ENCODE measurements at places on chromosomes 1 and 21.

GRCh38 chr21:38797470-38797869 lies 8.3 kb upstream of the ETS2 start:
- no peak for DNase-seq

- no peak for DNase-seq
These were observed 876.5 kb upstream of the B3GALT2 start for GRCh38 chr1:194062962-194063361.

- DNase-seq = no peak
These were observed 119.5 kb downstream of the CASZ1 start for GRCh38 chr1:10676963-10677362.

DNA sequence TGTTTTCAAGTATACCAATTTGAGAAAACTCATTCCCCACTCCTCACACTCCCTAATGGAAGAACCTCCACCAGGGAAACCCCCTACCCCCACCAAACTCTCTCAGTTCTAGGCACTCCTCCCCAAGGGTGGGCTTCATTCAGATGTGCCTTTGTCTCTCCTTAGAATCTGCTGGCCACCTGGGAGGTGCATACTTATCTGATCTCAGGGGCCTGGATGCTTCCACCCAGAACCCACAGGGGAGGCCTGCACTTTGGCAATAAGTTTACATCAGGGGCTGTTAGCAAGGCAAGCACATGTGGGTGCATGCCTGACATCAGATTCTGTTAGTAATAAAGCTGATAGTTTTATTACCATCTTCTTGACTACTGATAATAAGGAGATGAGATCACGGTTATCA lies 32.5 kb upstream of the SLAMF9 start:
- no peak for DNase-seq

DNA sequence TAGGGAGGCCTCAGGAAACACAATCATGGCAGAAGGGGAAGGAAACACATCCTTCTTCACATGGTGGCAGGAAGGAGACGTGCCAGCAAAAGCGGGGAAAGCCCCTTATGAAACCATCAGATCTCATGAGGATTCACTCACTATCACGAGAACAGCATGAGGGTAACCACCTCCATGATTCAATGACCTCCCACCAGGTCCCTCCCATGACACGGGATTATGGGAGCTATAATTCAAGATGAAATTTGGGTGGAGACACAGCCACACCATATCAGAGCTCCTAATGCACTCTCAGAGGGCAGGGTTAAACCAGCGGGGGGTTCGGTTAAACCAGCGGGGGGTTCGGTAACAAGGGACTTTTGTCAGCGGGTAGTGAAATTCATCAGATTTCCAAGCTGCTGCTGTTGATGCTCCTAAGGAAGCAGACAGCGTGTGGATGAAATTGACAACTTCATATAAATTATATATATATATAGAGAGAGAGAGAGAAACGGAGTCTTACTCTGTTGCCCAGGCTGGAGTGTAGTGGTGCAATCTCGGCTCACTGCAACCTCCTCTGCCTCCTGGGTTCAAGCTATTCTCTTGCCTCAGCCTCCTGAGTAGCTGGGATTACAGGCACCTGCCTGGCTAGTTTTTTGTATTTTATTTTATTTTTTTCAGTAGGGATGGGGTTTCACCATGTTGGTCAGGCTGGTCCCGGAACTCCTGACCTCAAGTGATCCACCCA lies 4.2 kb downstream of the CSTB start:
- DNase-seq = no peak

- peak; percentile 78 for DNase-seq
These were observed 26.9 kb upstream of the EYA3 start for GRCh38 chr1:28115267-28115666.

DNA sequence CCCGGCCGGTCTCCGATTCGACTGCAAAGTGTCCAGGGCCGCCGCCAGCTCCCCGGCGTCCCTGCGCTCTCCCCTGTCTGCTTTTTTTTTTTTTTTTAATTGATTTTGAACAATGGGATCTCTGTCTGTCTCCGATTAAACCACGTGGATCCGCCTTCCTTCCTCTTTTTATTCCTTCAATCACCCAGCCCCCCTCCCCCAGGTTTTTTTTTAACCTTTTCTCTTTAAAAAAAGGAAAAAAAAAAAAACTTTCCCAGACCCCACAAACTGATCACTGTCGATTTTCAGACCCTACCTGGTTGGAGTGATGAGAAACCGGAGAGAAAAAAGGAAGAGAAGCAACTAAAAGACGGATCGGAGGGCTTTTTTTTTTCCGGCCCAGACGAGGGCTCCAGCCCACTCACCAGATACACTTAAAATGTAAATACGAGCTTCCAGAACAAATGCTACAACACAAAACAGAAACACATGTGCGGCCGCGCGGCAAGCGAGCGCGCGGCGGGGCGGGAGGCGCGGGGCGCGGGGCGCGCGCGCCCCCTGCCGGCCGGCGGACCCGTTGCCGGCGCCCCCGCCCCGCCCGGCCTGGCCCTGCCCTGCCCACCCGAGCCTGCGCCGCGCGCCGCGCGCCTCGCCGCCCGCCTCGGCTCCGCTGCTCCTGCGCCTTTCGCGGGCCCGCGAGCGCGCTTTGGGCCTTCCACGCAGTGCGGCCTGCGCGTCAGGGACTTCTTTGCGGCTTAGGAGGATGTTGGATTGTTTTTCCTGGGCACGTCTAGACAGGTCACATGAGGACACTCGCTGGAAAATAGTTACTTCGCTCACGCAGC lies at the start of gene RCC2:
Gene RCC2 (minus strand): TSS at position 428 of the 824 bp plus-strand sequence. CDS start 1,163 bp downstream, outside the sequence.
- peak; percentile 83 for DNase-seq

DNA sequence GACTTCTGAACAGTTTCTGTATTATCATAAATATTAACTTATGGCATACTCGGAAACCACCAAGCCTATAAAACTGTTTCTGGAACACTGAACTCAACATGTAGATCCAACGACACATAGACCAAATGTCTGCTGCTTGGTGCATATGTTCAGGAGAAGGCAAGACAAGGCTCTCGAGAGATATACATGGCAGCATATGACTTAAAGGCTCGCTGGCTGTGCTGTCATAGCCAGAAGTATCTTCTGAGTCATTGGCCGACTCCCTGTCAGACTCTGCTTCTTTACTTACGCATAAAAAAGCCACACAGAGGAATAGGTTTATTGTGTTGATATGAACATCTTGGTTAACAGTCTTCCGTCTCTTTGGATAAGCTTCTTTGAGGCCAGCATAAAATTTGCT lies 60.6 kb downstream of the LYST start:
- DNase-seq = no peak

- no peak for DNase-seq
These were observed 1.2 kb downstream of the XKR8 start for GRCh38 chr1:27960762-27961645.

DNA sequence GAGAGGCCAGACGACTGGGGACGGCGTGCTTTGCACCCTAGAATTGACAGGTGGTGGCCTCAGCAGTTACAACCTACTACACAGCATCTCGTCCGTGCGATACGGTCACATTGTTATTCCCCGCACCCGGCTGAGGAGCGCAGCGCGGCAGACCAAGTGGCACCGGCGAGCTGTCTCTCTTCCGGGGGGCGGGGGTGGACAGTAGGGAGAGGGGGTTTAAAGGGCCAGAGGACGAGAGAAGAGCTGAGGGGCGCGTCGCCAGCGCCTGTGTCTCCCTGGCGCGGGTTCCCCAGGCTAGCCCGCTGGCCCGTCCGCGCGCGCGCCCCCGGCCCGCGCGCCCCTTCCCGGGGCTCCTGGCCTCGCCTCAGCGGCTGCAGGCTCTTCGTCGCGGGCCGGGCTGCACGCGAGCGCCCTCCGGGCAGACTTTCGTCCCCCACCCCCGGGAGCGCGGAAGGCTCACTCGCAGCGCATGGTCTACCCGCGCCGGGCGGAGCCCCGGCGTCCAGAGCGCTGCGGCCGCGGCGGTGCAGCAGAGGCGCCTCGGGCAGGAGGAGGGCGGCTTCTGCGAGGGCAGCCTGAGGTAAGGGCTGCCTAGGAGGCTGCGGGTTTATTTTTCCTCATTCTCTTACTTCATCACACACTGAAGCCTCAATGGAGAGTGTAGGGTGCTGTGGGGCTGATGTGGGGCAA lies at the start of gene PDE4B:
Gene PDE4B (plus strand): TSS at position 227 of the 690 bp plus-strand sequence.
- no peak for DNase-seq

DNA sequence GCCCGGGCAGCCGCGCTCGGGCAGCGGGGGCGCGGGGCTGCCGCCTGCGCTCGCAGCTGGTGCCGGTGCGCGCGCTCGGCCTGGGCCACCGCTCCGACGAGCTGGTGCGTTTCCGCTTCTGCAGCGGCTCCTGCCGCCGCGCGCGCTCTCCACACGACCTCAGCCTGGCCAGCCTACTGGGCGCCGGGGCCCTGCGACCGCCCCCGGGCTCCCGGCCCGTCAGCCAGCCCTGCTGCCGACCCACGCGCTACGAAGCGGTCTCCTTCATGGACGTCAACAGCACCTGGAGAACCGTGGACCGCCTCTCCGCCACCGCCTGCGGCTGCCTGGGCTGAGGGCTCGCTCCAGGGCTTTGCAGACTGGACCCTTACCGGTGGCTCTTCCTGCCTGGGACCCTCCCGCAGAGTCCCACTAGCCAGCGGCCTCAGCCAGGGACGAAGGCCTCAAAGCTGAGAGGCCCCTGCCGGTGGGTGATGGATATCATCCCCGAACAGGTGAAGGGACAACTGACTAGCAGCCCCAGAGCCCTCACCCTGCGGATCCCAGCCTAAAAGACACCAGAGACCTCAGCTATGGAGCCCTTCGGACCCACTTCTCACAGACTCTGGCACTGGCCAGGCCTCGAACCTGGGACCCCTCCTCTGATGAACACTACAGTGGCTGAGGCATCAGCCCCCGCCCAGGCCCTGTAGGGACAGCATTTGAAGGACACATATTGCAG lies 3.0 kb downstream of the ARTN start:
- DNase-seq = no peak

DNA sequence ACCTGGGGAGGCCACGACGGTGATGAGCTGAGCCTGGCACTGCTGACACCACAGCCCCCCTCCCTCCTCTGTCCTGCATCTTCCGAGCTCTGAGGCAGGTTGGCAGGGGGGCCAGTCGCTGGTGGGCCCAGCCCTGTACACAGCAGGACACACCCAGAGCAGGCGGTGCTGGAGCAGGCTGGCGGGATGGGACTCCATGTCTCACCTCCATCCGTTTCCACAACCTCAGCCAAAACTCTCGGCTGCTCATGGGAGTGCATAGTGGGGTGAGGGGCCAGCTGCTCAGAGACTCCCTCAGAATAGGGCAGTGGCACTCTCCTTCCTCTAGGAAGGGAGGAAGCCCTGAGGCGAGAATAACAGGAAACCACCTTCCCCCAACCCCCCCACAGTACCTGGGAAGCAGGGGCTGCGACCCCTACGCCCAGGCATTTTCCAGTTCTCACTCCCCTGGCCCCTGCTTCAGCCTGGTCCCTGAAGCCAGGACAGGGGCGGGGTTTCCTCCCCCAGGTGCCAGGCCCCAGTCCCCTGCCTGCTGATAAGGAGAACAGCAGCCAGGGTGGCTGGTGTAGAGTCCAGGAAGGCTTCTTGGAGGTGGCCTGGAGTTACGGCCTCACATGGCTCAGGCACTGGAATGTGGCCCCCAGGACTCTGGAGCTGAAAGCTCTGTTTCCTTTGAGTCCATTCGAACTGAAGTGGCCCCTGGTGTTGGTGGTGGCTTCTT lies 3.2 kb upstream of the IBA57 start:
- DNase-seq = no peak

DNA sequence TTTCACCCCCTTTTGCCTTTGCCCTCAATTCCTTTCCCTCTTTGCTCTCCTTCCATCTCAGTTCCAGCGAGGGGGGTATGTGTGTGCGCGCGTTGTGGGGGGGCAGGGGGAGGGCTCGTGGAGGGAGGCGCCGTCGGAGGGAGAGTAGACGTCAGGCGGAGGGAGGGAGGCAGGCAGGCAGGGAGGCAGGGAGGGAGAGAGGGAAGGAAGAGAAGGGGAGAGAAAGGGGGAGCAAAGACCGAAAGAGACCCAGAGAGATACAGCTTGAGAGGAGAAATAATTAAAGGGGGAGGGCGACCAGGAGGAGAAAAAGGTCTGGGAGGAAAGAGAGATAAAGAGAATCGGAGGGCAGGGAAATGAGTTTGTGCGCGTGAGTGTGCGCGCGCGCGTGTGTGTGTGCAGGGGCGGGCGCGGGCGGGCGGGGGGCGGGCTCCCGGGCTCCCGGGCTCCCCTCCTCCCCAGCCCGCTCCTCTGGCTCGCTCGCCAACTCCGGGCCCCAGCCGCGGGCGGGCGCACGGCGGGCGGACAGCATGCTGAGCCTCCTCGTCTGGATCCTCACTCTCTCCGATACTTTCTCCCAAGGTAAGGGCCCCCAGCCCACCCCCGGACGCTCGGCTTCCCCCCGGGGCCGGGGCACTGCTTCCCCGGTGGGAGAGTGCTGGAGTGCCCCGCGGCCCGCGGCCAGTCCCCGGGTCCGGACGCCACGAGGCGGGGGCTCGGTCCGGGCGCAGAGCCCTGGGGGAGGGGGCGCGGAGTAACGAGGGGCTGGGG lies at the start of gene KIRREL1:
Gene KIRREL1 (plus strand): TSS at position 499 of the 771 bp plus-strand sequence. CDS start 32 bp downstream, at position 531.
- no peak for DNase-seq

GRCh38 chr1:50080904-50081586 lies 27.7 kb upstream of the ELAVL4 start:
- no peak for DNase-seq

GRCh38 chr1:39955547-39956539 lies 898 bp downstream of the MFSD2A start:
- peak; percentile 77 for DNase-seq

- DNase-seq = no peak
These were observed 33.3 kb downstream of the COQ8A start for GRCh38 chr1:226973371-226973897.

DNA sequence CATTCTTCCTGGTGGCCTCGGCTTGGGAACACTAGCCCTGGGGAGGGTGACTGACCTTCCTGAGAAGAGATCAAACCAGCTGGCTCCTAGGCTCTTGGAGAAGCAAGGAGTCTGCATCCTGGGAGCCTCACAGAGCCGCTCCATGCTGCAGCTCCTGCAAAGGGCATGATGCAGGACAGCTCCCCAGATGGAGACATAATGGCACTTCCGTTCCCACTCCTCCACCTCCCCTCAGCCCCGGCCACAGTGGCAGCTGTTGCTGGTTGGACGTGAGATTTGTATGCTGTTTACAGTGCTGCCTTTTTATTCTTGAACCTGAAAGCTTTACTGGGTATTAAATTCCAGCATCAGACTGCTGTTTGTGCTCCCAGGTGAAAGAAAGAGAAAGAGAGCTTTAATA lies 83.7 kb upstream of the CTTNBP2NL start:
- DNase-seq = no peak

- no peak for DNase-seq
These were observed 285.1 kb downstream of the RYR2 start for GRCh38 chr1:237327061-237327460.

- DNase-seq = no peak
These were observed 18.9 kb downstream of the PLCH2 start for GRCh38 chr1:2495026-2495425.

DNA sequence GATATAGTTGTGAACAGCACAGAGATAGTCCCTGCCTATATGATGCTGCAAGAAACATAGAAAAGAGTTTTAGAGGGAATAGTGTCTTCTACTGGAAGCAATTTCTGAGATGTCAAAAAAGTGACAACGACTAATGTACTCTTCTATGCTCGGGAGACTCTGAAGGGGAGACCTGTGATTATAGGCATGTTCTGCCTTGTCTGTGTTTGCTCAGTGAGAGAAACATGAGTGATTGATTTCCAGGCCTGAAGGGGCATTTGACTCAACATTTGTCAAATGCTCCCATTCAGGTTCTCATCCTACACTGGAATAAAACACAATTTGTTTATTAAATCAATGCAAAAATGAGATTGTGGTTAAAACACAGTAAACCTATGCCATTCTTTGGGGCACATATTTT lies 131.8 kb downstream of the CTH start:
- no peak for DNase-seq

- DNase-seq = no peak
These were observed 170.5 kb downstream of the TOMM20 start for GRCh38 chr1:234958066-234958705.

GRCh38 chr1:196105901-196106300 lies 502.3 kb downstream of the KCNT2 start:
- DNase-seq = no peak

- no peak for DNase-seq
These were observed 247.0 kb downstream of the RERE start for GRCh38 chr1:8570465-8570864.
